Activated CD4-positive, alpha-beta T cell treated with anti-CD3 and anti-CD28 coated beads for 4 hours (primary cell): ENCODE measurements at places on chromosomes 6 and 20.

- no peak for DNase-seq
Measured at GRCh38 chr20:20788308-20788707, 75.9 kb upstream of the RALGAPA2 start.

- DNase-seq: no peak
Measured at GRCh38 chr6:160027931-160028330, 59.0 kb downstream of the IGF2R start.

- DNase-seq: no peak
Measured at GRCh38 chr20:63316502-63316921, 23.5 kb downstream of the COL20A1 start.

GRCh38 chr6:110310861-110311446 lies 47.2 kb downstream of the METTL24 start:
- no peak for DNase-seq

GRCh38 chr20:62117362-62117646 lies 5.0 kb upstream of the LSM14B start:
- DNase-seq: no peak

DNA sequence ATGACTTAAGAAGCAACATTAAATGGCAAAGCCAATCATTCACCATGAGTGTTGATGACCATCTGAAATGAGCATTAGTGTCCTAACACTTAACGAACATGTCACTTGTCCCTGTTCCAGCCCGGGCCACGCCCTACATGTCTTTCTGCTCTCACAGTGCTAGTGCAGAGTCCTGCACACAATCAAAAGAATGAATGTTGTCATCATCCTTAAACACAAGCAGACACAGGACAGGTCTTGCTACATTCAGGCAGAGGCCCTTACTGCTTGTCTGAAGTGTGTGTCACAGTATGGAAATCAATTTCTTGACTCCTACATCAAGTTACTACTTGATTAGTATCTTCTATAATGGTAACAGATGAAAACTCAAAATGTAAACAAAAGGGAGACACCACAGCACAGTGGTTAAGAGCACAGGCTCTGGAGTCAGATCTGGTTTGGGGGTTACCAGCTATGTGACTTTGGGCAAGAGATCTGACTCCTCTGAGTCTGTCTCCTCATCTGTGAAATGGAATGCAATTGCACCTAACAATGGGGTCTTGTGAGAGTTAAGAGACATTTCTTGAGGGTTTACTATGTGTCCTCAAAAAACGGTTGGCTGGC lies 17.4 kb downstream of the UBE2V1 start:
- no peak for DNase-seq

DNA sequence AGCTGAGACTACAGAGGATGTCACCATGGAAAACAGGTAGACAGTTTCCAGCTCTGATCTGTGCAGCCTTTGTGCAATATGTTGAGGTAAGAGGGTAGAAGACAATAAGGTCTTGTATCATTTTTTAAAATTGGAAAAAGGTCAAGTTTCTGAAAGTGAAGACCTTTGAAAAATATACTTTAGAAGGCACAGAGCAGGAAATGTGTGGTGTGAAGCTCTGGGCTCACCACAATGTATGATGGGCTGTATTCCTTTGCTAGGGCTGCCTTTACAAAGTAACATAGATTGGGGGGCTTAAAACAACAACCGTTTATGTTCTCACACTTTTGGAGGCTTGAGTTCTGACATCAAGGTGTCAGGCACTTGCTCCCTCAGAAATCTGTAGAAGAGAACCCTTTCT lies 514.3 kb upstream of the JARID2 start:
- no peak for DNase-seq

DNA sequence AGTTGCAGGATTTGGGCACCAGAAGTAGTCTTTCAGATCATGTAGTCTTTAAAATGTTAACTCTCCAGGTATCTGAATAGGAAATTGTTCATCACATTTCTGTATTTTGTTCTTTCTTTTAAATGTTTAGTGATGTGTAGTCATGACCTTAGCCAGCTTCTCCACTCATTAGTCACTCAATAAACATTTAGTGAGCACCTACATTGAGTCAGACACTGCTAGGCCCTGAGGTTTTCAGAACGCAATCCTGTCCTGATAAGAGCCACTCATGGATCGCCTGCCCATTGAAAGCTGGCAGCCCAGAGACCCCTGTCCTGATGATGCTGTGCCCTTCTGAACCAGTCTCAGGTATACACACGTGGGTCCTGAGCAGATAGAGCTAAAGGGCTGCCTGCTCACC lies 163.4 kb upstream of the HEY2 start:
- DNase-seq: no peak

- DNase-seq: no peak
Measured at GRCh38 chr6:141452354-141452686, 680.4 kb upstream of the GJE1 start.

DNA sequence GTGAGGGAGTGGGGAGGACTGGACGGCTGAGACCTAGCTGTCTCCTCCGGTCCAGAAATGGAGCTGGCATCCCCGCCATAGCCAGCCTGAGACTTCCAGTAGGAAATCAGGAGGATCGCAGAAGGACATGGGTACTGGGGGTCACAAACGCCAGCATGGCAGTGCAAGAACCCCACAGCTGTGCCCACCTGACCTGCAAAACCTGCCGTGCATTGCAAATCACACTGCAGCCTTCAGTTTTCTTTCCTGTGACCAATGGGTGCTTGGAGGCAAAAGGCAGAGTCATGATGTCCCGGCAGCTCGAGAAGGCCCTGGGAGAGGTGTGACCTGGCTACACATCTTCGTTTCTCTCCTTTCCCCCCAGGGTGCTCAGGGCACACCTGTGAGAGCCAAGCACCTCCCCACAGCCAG lies 23.3 kb upstream of the PHACTR3 start:
- no peak for DNase-seq
